Stimulated activated CD4-positive, alpha-beta T cell treated with anti-CD3 and anti-CD28 coated beads, TNF-alpha, amount 100 ng/mL, for 48 hours (primary cell): ENCODE measurements at places on chromosomes 1 and 21.

GRCh38 chr1:156698995-156699394 lies 6.4 kb downstream of the CRABP2 start:
- no peak for DNase-seq

DNA sequence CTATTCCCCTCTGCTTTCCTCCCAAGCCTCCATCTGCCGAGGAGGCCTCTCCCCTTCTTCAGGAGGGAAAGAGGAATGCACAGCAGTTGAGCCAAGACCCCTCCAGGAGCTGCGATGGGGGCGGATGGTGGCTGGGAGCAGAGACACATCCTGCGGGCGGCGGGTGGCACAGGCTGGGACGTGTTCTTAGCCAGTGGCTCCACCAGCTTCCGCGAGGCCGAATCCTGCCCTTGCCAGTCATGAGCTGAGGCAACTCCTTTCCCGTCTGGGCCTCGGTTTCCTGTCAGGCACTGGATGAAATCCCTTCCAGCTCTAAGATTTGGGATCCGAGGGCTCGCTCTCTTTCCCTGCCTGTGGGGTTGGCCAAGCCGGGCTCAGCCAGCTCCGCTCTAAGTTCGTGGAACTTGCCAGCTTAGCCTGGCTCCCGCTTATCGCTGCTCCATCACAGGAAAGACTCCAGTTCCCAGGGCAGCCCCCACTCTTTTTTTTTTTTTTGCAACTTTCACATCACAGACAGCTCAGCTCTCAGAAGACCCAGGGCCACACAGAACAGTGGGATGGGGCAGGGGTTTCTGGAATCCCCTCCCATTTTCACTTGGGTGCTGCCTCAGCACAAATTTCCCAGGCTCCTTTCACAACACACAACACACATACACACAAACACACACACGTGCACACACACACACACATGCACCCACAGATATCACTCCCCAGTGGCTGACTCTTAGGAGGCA lies 506 bp downstream of the MYOM3 start:
- no peak for DNase-seq

GRCh38 chr1:97013136-97013535 lies 291.6 kb downstream of the PTBP2 start:
- no peak for DNase-seq

DNA sequence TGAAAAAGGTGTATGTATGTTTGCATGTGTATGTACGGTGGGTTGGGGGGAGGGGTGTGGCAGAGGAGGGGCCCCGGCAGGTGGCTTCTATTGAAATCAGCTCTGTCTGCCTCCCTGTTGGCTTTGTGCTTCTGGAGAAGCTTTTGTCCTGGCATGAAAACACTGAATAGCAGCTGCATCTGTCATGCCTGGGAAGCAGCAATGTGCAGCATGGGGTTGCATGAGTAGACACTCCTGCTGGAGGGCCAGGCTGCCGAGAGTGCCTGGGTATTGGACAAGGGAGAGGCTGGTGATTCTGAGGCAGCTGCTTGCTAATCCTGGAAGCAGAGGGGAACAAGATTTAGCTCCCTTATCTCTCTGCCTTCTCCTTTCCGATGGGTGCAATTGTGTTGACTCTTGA lies 20.5 kb downstream of the MAPKAPK2 start:
- DNase-seq, result no peak

DNA sequence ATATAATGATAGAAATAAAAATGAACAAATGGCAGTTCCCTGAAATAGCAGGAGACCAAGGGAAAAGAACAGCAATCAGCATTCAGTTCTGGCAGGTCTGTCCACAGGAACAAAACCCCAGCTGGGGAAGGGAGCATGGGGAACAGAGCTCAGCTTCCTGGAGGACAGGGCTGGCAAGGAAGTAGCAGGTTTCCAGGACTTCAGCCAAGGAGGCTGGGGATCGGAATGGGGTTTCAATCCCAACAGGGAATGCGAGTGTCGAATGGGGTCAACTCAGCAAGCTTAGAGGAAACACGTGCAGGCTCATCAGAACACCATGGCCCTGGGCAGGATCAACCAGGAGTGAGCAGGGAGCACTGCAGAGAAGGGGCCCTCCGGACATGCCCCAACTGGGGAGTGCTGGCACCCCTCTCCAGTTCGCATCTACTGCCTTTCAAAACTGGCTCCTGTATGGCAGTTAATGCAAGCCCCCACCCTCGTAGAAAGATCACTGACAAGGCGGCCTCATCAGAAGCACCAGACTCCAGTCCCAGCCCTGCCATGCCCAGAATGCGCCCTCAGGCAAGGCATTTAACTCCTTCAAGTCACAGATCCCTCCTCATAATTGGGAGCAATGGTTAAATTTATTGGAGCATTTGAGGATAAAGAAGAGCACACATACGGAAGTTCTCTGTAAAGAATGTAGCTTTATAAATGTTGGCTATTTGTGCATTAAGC lies 72.4 kb downstream of the SEC16B start:
- DNase-seq, result no peak

GRCh38 chr1:10498231-10498630 lies 23.5 kb downstream of the PEX14 start:
- no peak for DNase-seq

DNA sequence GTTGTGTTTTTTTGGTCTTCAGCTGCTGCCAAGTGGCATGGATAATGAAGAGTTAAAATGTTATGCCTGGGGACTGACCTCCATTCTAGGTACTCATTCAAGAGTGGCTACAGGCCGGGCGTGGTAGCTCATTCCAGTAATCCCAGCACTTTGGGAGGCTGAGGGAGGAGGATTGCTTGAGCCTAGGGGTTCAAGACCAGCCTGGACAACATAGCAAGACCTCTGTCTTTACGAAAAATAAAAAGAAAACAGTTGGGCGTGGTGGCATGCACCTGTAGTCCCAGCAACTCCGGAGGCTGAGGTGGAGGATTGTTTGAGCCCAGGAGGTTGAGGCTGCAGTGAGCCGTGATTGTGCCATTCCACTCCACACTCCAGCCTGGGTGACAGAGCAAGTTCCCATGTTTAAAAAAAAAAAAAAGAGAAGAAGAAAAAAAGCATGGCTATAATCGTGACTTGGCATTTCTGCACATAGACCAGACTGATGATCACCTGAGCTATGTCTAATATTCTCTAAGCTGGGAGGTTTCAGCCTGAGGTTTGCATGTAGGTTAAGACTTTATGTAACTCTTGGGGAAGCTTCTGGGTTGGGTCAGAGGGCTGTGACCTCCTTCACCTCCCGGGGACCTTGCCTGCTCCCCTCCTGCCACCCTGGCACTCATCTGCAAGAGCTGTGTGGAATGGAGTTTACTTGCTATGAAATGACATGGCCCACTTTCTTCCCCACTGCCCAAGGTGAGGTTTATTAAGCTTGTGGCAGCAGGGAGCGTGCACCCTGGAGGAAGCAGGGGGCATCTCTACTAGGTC lies 51.3 kb downstream of the DHRS3 start:
- DNase-seq, result no peak

- no peak for DNase-seq
These were observed 36.5 kb downstream of the NGF start for GRCh38 chr1:115301438-115302020.

DNA sequence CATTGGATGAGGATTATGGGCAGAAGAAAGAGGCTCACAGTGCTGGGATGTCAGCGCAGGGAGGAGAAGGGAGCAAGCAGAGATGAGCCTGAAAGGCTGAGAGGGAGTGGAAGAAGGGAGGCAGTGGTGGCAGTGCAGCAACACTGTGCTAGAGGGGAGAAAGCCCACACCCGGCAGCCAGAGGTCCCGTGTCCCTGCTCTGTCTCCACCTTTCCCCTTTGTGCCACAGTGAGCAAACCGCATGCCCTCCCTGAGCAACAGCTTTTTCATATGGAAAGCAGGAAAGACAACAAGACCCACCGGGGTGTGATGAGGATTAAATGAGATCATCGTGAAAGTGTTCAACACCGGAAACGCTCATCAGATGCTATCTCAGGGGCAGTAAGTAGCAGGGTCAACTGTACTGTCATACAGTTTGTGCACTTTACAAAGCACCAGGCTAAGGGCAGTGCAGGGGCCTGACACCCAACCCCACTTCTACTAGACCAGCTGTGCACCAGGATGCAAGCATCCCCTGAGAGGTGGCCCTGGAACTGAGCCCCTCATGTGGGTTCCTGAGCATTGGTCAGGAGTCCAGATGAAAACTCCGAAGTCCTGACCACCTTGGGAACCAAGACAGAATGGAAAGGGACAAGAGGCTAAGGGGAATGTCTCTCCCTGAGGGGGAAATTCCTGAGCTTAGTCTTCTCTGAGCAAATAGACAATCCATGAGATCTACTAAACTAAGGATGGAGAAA lies 9.1 kb downstream of the NHLH1 start:
- DNase-seq, result no peak

DNA sequence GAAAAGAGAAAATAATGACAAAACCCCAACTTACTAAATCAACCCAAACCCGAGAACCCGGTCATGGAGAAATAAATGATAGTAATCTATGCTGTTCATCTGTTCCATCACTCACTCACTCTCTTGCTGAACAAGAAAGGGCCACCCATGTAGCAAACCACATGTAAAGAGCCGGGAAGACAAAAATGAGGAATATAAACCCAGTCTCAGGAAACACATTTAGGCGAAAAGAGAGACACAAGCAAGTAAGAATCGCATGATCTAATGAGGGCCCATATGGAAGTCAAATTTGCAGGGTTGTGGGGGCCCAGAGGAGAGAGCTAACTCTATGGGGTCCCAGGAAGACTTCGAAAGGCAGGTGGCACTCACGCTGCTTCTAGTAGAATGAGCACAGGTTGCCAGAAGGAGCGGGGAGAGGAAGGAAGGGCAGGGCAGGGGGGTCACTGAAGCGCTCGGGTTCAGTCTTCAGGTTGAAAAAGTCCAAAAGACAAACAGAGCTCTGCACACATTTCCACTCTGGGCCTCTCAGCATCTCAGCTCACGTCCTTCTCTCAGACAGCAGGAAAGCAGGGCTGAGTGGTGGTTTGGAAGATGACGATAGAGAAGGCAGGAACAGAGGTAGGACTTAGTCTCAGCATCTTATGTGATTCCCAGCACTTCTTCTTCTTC lies 142.9 kb upstream of the KRTAP19-8 start:
- DNase-seq, result no peak

- no peak for DNase-seq
These were observed 312.5 kb downstream of the KCNT2 start for GRCh38 chr1:196295766-196296165.

- DNase-seq, result no peak
These were observed 34.9 kb downstream of the IGSF21 start for GRCh38 chr1:18142471-18142870.

DNA sequence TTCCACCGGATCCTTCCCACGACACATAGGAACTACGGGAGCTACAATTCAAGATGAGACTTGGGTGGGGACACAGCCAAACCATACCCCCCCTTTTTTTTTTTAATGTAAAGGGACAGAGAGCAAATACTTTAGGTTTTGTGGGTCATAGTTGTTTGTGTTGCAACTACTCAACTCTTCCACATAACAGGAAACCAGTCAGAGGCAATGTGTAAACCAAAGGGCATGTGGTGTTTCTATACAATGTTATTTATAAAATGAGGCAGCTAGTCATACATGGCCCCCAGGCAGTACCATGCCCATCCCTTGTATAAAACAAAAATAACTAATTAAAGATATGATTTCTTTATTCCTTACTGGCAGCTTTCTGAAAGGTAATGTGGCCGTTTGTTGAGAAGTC lies 845.4 kb upstream of the ADAMTS5 start:
- no peak for DNase-seq

DNA sequence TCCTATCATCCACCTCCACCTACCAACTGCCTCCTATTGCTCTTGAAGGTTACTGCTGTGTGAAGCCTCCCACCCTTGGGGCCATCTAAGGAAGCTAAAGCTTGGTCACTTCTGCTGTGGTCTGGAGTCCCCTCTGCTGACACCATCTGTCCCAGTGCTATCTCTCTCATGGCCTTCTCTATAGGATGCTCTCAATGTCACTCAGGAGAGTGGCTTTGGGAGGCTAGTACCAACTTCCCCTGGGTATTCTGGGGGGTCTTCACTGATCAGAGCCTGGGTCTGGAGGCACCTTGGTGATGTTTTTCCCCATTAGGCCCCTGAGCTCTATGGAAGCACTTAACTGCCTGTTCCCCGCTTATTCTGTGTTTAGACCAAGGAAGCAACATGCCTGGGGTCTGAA lies 12.3 kb upstream of the NCF2 start:
- DNase-seq, result no peak

- no peak for DNase-seq
These were observed 48.2 kb upstream of the ARHGEF16 start for GRCh38 chr1:3405974-3406867.

DNA sequence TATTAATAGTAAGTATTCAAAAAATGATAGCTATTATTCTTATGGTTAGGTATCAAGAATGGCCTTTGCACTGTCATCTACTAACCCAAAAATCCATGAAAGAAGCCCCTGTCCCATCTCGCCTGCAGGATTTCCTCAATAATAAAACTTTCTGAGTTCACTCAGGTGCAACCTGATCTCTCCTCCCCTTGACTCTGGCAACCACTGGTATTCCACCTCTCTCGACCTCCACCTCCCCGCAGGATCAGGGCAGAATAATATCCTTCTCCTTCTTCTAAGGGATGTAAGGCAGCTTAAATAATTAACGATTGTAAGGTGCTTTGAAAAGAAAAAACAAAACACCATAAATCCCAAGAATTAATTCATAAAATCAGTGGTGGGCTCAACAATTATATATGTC lies 359.3 kb downstream of the PLPP3 start:
- DNase-seq, result no peak

DNA sequence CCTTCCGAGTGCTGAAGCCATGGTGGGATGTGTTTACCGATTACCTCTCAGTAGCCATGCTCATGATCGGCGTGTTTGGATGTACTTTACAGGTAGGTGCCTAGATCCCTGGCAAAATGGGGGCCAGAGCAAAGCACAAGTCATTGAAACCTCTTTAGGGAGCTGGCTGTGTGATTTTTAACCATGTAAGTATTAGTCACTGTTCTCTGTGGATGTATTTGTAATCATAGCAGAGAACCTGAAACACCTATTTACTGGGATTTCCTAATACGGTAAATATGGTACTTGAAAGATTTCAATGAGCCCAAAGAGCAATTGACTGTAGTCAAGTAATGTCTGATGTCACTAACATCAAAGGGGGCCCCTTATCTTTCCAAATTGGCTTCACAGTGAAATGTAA lies 53.6 kb downstream of the LRRC8C start:
- DNase-seq, result no peak

DNA sequence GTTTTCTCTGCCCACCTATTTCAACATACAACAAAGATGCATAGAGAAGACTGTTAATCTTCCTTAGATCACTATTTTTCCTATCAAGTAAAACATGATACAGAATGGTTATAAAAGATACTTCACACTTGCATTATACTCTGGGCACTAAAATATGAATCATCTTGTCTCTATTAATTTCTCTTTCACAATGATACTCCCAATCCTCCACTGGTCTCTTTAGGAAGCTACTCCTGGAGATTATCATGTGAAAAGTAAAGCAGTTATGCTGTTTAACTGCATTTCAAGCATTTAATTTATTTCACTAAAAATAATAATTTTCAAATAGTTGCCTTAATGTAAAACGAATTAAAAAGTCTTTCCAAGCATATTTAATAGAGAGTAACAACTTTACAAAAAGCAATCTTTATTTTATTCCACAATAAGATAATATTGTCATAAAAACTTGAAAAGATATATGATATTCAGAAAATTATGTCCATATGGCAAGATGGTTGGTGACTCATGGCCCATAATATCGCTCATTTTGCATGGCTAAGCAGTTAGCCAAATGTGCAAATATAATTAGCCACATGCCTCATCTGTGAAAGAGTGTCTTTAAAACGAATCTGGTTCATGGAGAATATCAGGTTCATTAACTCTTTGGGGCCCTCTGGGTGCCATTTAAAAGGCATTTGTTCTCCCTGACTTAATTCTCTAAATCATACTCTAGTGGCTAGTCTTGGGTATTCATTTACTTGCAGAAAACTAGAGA lies 1569.0 kb upstream of the B3GALT2 start:
- DNase-seq, result no peak
